ENCODE measurements at places on chromosomes 6 and 20.
A peak's percentile ranks its signal among the peaks of the same experiment; 100 is the strongest.

DNA sequence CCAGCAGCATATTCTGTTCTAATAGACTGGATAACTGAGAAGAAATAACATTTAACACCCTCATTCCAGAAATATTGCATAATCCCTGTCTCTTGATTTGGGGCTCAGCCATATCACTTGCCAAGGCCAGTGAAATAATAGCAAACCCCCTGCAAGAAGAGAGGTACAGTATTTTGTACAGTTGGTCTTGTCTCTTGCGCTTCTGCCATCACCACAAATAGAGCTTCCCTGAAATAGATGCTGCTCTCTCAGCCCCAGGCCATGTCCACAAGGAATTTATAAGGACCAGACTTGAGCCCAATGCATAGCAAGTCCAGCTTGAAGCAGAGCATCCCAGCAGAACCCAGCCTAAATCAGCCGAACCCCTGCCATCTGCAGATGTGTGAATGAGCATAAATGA lies 254.0 kb downstream of the GRM1 start:
- DNase-seq = no peak

DNA sequence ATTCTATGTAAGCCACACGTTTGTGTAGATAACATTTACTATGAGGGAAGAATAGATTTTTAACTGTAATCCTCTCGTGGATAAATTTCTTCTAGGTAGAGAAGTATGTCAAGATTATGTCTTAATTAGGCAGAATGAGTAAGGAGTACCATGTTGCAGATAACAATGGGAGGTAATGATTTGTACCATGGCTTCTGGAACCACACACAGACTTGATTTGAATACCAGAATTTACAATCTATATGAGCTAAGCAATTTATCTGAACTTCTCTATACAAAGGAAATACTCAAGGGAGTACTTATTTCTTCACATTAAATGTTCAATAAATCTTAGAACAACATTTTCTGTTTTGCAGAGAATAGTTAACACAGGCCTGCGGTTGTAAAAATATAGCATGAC lies 51.5 kb downstream of the RPS12 start:
- DNase-seq = no peak

- DNase-seq = no peak
Observed at GRCh38 chr6:2054516-2055067, 190.8 kb downstream of the GMDS start.

DNA sequence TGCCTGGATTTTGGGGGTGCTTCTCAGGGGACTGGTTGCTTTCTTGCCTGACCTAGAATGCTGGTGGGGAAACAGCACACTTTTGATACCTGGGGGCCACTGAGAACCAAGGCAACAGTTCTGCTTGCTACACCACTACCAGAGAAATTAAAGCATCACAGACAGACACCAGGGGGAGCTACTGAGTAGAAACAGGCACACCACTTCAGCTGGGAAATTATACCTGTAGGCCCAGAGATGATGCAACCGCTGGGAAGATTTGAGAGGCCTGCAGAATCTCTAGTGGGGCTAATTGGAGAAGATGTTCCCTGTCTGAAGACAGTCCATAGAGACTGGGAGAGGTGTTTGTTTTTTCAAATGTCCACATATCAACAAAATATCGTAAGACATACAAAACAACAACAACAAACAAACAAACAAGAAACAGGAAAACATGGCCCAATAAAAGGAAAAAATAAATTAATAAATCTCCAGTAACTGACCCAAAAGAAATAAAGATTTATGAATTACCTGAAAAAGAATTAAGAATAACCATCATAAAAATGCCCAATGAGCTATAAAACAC lies 129.4 kb upstream of the RIN2 start:
- peak; percentile 77 for DNase-seq

- DNase-seq = peak; percentile 33
Observed at GRCh38 chr6:107115695-107116327, 496 bp upstream of the BEND3 start.

DNA sequence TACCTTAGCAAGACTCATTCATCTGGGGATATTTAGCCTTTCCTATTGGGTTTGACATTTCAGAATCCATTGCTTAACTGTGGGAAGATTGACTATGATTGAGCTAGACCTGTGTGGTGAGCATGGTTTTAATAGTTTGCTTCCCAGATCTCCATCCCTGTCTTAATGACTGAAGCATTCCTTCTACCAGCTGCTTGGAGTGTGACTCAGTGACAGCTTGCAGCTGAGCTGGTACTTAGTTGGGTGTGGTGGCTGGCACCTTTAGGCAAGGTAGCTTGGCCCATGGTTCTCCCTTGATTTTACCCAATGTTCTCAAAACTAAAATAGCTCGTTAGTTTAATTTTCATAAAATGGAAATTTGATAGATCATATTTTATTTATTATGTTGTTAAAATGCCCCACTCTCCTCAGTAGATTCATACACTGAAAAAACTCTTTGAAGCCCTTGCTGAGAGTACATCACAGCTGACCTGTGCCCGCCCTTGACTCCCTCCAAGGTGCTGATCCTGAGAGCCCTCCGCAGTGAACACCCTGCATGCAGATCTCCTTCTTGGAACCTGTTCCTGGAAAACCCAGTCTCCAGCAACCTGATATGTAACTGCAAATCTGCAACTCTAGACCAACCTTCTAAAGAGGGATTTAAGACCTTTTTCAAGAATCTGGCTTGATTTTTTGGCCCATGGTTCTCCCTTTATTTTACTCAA lies 19.1 kb downstream of the DOK5 start:
- DNase-seq = no peak

GRCh38 chr6:18268066-18268465 lies 3.7 kb upstream of the DEK start:
- DNase-seq = no peak

DNA sequence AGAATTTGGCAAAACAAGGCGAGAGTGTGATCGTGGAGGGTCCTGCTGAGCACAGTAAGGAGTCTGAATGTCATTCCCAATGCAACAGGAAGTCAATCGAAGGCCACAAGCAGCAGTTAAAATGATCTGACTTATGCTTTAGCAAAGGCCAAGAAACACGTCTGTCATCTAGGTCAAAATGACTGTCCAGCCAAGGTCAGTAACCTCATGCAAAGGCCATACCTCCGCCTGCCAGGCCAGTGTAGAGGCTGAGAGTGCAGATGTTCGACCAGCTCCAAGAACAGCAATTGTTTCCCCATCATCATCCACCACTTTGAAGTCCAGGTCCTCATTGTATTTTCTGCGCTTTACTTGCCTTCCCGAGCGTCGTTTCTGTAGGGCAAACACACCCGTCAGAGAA lies 105.6 kb downstream of the CHD6 start:
- no peak for DNase-seq

Measured in suppressor macrophage treated with lipopolysaccharide for 1 hour (primary cell).